ENCODE measurements at places on chromosomes 13 and 19.

- DNase-seq, result no peak
Observed at GRCh38 chr13:102020611-102021216, 381.1 kb downstream of the FGF14 start.

DNA sequence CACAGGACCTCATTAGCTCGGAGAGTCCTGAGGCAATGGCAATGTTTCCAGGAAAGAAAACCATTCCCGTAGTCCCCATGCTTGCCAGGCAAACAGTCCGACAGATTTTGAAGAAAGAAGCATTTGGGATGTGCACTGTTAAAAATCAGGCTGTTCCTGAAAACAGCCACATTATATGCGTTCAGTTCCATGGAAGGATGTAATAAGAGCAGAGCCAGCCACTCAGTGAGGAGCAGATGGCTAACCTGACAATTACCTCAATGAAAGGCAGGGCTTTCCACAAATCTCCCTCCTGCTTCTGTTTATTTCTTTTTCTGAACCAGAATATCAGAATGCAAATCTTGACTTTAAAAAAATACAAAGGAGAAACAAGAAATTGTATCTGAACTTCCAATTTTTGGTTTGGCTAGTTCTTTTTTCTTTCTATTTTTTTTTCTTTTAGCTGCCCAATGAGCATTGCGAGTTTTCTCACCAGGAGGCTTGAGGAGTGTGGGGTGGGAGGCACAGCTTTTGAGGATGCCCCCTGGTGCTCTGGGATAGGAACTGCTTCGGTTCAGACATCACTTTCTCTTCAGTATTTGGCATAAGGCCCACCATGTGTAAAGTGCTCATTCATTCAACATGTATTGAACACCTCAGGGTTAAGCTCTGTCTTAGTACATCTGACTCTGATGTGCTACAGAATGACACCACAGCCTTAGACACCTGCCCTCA, 124.2 kb downstream of the TBC1D4 start:
- DNase-seq, result peak; percentile 83

- DNase-seq, result peak; percentile 97
Observed at GRCh38 chr13:113448885-113449692, 4.2 kb downstream of the ADPRHL1 start.

GRCh38 chr19:6210091-6210490, 69.7 kb downstream of the MLLT1 start:
- no peak for DNase-seq

- DNase-seq, result no peak
Observed at GRCh38 chr19:40273469-40274360, 11.4 kb downstream of the AKT2 start.

DNA sequence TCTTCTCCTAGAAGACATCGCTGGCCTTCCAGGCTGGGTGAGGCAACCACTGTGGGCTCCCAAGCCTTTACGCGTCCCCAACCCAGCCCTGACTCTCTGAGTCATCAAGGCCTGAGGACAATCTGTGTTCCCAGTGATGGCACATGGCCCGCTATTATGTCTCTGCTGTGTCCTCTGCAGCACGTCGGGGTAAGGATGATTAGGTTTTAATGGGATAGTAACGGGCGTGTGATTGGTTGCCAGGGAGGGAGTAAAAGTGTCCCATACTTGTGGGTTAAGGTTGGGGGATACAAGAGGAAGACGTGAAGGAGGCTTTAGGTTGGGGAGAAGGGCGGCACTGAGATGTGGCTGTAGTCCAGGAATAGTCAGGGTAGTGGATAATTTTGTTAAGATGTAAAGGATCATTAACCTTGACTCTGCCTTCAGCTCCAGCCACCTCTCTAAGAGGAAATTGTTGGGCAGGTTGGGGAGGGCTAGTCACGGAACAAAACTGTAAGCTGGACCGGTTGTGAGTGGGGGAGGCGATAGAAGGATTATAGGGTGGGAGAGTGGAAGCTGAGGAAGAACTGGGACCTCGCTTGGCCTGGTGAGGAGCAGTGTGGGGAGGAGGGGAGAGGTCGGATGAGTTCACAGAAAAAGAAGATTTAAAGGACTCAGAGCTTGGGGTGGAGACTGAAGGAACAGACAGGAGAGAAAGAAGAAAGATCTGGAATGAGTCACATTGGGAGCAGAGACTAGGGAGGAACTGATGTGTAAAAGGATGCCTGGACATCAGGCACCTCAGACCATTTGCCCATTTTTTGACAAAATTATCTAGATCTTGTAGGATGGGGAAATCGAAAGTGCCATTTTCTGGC, 27.9 kb upstream of the IGFL1 start:
- no peak for DNase-seq

DNA sequence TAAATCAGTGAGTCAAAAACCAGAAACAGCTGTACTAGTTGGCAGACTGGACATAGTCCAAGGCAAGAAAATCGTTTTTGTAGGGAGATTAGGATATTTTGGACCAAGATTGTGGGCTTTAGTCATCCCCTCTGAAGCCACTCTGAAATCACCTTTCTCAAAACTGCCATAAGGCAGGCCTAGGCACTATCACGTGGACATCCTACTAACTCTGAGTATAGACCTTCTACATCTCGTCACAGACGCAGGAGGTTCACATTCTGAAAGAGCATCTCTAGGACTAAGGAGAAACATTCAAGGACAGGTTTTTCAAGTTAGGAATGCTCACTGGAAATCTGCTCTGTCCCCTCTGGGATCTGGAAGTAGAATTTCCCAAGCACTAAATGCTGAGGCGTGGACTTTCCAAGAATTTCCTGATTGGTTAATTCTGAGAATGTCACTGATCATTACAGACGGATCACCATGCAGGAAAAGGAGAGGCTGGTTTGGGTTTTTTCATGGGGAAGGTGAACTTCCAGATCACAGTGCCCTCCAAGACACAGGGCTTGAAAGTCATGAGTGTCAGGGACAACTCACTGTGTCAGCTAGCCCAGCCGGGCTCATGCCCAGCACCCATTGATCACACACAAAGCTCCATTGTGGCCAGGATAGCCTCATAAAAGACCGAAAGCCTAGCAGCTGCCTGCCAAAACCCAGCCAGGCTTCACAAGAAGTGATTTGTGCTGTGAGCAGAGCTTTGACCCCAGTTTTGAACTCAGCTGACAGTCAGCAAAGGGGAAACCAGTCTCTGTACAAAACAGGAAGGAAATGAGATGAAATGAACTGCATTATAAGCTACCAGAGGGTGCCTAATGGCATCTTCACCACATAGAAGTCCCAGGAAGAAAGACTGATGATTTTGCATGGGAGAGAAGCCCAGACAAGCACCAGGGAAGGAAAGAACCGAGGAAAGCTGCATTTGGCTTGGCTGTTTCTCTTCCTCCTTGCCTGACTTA, 2.7 kb upstream of the RUBCNL start:
- no peak for DNase-seq

DNA sequence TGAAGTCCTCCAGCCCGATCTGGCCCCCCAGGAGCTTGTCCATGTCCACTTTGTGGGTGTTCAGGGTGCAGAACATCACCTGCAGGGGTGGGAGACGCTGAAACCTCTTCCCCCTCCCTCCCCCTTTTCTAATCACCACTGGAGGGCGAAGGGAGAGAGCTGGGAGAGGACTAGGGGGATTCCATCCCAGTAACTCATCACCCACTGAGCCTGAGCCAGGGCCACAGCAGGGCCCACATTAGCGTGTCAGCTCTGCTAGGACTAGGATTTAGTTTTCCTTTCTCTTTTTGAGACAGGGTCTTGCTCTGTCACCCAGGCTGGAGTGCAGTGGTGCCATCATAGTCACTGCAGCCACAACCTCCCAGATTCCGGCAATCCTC, 5.5 kb upstream of the PTGER1 start:
- no peak for DNase-seq

DNA sequence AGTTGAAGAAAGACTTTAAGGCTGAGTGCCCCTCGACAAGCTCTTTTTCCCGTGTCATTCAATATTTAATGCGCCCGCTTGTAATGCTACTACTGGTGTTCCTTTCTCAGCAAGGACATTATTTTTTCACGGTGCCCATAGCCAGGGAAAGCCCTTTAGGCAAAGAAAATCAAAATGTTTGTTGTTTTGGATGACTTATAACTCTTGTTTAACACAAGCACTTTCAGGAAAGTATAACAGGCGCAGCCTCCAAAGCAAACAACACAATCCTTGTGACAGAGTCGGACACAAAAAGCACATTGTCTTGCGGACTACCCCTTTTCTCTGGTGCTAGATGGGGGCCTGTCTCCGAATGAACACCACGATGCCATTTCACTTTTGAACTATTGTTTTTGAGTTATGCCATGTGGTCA, 12.4 kb downstream of the ZIC5 start:
- DNase-seq, result no peak

GRCh38 chr13:75812751-75813181, 176.6 kb downstream of the LMO7 start:
- DNase-seq, result no peak

DNA sequence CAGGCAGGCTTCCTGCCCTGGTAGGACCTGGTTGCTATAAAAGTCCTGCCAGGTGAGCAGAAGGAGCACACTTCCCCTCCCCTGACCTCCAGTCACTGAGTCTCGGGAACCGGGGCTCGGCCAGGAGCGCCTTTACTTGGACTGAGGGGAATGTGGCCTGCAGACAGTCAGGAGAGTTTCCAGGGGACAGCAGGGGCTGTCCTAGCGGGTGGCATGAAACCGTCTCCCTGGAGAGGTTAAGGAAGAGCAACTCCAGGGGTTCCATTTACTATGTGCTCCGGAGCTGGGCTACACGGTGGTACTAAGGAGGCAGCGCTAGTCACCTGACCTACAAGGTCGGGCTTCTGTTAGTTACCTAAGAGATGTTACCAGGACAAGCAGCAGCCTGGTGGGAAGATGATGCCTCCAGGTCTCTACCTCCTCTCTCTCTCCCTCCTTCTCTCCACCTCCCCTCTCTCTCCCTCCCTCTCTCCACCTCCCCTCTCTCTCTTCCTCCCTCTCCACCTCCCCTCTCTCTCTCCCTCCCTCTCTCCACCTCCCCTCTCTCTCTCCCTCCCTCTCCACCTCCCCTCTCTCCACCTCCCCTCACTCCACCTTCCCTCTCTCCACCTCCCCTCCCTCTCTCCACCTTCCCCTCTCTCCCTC, 4.1 kb upstream of the CNOT3 start:
- peak; percentile 92 for DNase-seq

DNA sequence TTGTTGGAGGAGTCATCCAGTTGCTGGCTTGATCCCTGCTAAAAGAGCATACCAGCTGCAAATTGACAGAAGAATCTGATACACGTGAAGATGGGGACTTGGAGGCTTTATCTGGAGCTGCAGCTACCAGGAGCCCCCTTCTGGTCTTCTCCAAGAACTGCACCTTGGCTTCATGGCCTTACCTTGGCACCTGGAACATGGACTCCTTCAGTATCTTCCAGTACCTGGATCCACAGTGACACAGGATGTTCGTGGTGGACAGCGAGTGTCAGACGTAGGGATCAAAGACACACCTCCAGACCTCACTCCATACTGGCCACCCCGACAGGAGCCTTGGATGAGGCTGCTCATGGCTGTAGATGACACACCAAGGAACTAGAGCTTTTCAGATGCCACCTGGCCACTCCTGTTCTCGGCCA, 9.9 kb upstream of the ACSBG2 start:
- DNase-seq, result peak; percentile 80

DNA sequence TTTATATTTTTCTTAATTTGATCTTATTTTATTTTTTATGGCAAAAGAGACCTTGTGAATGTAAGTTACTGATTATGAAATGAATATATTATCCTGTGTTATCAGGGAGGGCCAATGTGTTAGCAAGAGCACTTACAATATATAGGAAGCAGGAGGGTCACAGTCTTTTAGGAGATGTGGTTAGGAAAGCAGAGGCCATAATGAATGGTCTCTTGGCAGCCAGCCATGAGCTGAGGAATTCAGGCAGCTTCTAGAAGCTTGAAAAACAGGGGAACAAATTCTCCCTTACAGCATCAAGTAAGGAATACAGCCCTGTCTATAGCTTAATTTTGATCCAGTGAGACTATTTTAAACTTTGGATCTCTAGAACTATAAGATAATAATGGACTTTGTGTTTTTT, 2374.6 kb downstream of the PCDH9 start:
- no peak for DNase-seq

DNA sequence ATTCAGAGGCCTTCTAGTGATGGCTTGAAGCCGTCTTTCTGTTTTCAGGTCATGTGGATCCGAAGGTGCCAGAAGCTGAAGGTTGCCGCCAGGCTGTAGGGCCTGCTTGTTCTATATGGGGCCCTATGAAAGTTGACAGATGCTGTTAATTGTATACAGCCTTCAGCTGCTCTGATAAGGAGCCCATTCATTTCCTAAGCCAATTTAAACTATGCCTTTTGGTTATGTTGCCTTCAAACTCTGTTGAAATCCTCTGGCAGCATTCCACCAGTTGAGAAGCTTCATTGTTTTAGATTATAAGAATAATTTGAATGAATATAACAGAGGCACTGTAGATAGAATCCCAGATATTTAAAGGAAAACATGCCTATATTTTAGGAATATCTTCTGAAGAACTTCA, 34.4 kb downstream of the RAP2A start:
- DNase-seq, result no peak

DNA sequence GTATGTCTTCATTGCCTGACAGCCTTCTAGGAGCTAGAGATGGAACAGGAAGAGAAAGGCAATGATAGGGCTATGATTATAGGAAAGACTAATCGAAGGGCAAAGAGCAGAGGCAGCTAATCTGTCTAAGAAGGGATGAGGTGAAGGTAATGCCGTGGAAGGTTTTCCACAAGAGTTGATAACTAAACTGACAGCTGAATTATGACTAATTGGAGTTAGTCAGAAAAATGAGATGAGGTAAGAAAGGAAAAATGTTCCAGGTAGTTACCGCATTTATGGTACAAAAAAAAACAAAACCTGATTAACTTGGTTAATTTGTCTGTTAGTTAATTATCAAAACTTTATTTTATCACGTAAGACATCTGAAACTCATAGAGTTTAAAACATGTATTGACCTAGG, 260.3 kb downstream of the SLITRK6 start:
- no peak for DNase-seq

DNA sequence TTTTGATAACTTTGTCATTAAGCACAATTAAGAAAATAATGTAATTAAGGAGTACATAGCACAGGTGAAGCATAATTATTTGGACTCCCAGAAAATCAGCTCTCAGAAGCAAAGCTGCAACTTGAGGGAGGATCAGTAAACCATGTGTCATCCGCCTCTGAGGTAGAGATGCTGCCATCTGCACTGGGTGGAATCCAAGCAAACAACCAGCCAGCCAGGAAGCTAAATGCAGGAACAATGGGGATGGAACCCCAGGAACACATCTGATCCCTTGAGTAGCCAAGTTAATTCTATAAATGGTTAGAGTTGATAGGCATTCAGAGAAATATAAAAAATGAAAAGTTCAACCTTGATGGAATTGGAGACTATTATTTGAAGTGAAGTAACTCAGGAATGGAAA, 520.2 kb downstream of the RFC3 start:
- no peak for DNase-seq

- no peak for DNase-seq
Observed at GRCh38 chr13:23851106-23851505, 38.1 kb downstream of the MIPEP start.

GRCh38 chr19:6373096-6373812, 660 bp downstream of the ALKBH7 start:
- peak; percentile 97 for DNase-seq

Measured in NCI-H1436 (cell line).